Suppressor macrophage treated with lipopolysaccharide for 1 hour (primary cell): ENCODE measurements at places on chromosomes 2 and 18.

- no peak for DNase-seq
Observed at GRCh38 chr2:233208382-233209116, 42.9 kb upstream of the ATG16L1 start.

GRCh38 chr18:57004366-57005121 is 142.3 kb upstream of the BOD1L2 start:
- DNase-seq = peak; percentile 79

DNA sequence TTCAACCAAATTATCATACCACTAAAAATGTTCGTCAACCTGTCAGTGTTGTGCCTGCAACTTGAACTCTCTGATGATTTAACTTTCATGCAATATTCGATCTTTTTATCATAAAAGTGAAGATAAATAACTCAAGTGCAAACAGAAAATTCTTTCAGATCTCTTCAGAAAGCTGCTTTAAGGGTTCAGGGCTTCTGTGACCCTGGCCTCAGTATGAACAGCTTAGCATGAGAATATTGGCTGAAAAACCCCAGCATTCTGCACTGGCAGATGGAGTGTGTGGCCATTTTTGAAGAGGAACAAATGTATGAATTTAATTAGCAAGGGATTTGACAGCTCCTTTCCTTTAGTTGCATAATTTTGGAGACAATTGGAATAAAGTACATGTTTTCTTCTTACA is 851.4 kb upstream of the SOX11 start:
- no peak for DNase-seq

GRCh38 chr2:74261204-74261864 is 62.9 kb downstream of the MTHFD2 start:
- no peak for DNase-seq

- DNase-seq = no peak
Observed at GRCh38 chr18:74869904-74870863, 272.5 kb downstream of the ZNF407 start.

- DNase-seq = no peak
Observed at GRCh38 chr2:162113088-162113775, 38.8 kb downstream of the GCG start.

DNA sequence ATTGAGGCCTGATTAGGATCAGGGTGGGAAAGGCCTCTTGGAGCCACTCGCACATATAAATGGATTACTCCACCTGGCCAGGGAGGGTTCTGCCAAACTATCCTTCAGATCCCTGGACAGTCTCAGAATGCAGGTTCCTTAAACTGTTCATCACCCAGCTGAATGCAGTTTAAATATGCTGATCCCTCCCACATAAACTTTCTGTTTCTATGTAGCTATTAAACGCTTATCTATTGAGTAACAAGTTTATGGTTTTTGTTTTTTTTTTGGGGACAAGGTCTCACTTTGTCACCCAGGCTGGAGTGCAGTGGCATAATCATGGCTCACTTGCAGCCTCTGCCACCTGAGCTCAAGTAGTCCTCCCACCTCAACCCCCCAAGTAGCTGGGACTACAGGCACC is 1.9 kb downstream of the CAD start:
- DNase-seq = no peak

GRCh38 chr2:105237045-105237765 is 4.3 kb upstream of the GPR45 start:
- no peak for DNase-seq

- DNase-seq = peak; percentile 75
Observed at GRCh38 chr2:171523088-171524017, 1.1 kb downstream of the CYBRD1 start.

GRCh38 chr2:142325870-142326269 is 195.1 kb upstream of the LRP1B start:
- no peak for DNase-seq

DNA sequence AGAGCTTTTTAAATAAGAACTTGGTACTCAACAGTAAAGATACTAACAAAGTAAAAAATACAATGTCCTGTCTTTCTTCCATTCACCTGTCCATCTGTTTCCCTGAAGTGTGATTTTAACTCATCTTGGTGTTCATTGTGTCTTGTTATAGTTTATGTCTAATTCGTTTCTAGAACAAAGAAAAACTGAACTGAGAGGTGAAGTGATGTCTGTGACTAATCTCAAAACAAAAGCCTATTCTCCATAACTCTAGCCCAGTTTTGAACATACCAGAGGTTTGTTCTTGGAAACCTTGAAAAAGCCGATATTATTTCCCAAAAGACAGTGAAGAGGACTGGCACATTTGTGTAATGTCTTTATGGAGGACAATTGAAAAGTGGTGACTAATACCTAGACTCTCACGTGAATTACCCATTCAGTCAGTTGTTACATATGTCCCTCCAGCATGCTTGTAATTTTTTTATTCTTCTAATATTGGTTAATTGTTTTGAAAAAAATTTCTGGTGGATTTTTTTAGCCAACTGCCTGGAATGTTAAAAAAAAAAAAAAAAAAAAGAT is 725.8 kb downstream of the SATB2 start:
- DNase-seq = no peak
